ENCODE measurements at places on chromosomes 5 and 9.
A peak's percentile ranks its signal among the peaks of the same experiment; 100 is the strongest.

- DNase-seq = no peak
Measured at GRCh38 chr9:135524130-135524861, 3.1 kb downstream of the LCN1 start.

GRCh38 chr5:153496835-153497234, 6.4 kb downstream of the GRIA1 start:
- no peak for DNase-seq

DNA sequence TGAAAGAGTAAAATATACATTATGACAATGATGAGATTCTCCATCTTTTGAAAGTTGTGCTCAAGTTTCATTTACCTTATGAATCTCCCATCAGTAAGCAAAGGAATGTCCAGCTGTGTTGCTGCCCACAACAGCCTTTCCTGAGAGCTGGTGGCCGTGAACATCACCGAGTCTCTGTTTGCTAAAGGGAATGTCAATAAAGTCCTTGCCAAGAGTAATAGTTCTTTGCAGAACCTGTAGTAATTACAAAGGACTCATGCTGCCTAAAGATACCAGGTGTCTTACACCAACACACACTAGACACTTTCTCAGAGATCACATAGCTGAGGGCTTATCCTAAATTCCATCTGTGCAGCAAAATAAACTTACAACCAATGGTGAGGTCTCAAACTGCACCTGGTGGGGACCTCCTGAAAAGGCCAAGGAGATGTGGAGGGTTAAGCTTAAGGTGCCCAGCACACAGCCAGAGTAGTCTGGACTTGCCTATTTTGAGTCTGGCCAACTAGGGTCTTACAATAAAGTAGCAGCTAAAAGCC, 111.1 kb upstream of the DAPK1 start:
- no peak for DNase-seq

- no peak for DNase-seq
Measured at GRCh38 chr9:137666513-137666822, 47.7 kb downstream of the EHMT1 start.

- no peak for DNase-seq
Measured at GRCh38 chr5:21058289-21058688, 1070.3 kb upstream of the CDH18 start.

DNA sequence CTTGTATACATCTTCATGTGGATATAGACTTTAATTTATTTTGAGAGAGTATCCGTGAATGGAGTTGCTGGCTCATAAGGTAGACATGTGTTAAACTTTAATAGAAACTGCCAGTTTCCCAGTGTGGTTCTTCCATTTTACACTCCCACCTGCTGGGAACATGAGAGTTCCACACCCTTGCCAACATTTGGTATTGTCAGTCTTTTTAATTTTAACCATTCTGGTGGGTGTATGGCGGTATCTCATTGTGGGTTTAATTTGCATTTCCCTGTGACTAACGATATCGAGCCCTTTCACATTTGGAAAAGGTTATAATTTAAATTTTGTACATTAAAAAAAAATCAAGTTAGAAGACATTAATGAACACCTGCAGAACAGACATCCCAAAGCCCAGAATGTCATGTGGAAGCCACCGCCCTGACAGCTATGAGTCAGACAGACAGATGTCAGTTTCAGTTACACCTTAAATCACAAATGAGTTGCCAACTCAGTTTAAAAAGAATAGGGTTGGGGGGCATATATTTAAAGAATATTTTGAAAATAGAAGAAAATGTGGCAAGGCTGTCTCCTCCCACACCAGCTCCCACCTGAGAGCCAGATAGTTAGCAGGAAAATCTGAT, 36.9 kb downstream of the ANKRD33B start:
- no peak for DNase-seq

DNA sequence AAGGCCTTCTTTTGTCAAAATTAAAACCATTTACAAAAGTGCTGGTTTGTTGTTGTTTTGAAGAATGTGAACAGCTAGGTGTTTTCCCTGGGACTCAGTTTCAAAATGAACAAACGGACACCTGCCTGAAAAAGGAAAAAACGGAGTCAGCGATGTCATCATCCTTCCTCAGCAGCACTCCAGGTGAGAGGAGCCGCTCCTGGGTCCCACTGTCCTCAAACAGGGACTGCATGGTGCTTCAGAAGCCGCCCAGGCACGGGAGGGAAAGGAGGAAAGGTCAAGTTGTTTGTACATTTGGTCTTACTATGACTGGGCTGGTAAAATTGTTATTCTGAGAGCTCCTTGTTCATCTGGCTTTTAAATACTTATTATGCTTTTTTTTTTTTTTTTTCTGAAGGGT, 69.0 kb upstream of the ZSWIM6 start:
- no peak for DNase-seq

DNA sequence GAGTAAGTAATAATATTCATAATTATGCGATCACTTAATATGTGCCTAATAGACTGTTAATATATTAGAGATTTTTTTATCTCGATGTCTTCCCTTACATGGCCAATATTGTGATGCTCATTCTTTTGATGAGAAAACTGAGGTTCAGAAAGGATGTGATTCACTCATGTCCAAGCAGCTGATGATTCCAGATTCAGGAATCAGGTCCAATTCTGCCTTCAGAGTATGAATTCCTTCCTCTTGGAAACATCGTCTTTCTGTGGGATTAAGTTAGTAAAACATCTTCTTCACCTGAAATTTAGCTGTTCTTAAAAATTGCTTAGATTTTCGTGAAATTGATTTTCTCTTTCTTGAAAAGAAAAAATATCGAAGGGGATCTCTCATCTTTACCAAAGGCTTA, 242.5 kb upstream of the RFX3 start:
- DNase-seq = no peak

DNA sequence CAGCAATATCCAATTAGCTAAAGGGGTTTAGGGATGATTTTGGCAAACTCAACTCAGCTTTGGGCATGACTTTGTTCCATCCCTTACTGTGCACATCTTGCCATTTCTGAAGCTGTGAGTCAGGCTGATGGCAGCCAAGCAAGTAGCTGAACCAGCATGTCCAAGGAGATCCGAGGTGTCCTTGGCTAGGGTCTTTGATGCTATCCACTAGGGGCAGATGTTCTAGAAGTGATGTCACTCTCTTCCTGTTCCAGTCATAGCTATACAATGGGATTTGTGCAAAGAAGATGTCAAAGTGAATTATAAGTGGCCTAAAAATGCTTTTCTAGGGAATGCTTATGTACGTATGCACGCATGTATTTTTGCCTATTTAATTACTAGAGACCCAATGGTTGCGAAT, 160.8 kb upstream of the PAPPA start:
- no peak for DNase-seq

DNA sequence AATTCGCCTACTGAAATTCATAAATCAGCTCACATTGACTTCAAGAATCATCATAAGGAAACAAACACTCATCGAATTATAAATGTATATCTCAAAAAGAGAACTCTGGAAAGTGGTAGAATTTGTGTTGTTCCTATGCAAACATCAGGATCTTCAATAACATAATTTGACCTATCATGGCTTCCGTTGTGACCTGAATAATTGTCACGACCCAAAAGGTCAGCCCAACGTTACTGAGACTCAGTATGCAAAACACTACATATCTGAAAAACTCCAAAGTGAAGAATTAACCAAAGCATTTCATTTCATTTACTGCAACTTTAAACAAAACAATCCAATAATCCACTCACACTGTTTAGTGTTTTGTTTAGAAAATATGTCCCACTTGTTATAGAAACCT, 1.2 kb downstream of the RAPGEF6 start:
- DNase-seq = no peak

- no peak for DNase-seq
Measured at GRCh38 chr9:84101964-84102632, 121.5 kb downstream of the RMI1 start.

- DNase-seq = no peak
Measured at GRCh38 chr5:58967597-58968281, 384.9 kb downstream of the RAB3C start.

GRCh38 chr5:68222310-68222709, 6.8 kb downstream of the PIK3R1 start:
- DNase-seq = no peak

GRCh38 chr5:143828710-143829109, 16.7 kb downstream of the HMHB1 start:
- DNase-seq = no peak

GRCh38 chr5:80125022-80125961, 90.1 kb downstream of the THBS4 start:
- DNase-seq = no peak

DNA sequence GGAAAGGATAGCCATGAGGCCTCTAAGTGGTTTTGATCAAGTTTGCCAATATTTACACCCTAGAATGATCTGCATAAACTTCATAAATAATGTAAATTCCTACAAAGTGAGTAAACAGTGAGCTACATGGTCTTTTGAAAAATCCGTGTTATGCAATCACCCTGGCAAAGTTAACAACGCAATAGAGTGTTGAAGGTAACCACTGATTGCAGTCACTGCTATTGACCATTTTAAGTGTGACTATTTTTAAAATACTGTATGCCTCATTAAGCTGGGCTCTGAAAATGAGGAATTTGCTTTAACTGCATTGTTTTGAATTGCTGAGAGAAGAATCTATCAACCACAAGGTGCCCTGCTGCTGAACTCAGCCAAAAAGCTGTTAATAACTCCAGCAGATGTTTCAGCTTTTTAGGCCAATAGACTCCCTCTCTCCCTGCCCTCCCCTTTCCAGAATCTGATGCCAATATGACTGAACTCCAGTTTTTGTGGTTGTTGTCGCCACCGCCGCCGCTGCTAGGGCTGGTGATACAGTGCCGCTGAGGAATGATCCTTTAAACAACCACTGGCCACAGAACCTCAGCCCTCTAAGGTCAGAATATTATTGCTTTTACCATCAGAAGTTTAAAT, 35.3 kb upstream of the SMARCA2 start:
- DNase-seq = no peak

DNA sequence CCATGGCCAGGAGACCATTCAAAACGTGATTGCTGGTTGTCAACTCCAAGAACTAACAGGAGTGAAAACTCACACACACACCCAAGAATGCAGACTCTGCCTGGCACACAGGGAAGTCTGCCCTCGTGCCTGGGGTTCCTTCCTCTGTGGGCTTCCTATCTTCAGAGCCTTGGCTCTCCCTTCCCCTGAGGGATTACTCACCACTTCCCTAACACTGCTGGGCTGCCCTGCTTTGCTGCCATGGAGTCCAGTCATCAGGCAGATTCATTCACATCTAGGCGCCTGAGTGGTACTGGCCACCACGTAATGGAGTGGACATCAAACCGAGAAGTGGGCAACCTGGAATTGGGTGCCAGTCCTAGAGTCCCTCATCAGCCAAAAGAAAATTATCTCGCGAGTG, 76.4 kb upstream of the PRSS3 start:
- no peak for DNase-seq

- DNase-seq = no peak
Measured at GRCh38 chr5:111434800-111435199, 77.5 kb downstream of the STARD4 start.

GRCh38 chr5:112635771-112636731, 101.6 kb upstream of the APC start:
- DNase-seq = no peak

- no peak for DNase-seq
Measured at GRCh38 chr5:119397518-119398380, 41.9 kb downstream of the TNFAIP8 start.

DNA sequence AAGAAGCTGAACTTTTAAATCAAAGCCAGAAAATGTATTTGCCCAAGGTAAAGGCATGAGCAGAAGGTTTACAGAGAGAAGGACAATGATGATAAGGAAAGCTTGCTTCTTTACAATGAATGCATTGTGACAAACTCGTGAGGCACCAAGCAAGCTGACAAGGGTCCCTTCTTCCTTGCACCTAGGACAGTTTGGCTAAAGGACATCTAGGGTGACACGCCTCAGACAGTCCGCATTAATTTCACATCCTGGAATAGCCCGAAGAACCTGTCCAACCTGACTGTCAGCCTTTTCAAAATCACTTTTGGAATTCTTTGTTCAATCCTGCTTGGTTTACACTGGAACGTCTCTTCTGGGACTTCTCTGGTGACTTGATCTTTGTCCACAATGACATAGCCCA, 146.4 kb upstream of the MAP3K1 start:
- DNase-seq = no peak

DNA sequence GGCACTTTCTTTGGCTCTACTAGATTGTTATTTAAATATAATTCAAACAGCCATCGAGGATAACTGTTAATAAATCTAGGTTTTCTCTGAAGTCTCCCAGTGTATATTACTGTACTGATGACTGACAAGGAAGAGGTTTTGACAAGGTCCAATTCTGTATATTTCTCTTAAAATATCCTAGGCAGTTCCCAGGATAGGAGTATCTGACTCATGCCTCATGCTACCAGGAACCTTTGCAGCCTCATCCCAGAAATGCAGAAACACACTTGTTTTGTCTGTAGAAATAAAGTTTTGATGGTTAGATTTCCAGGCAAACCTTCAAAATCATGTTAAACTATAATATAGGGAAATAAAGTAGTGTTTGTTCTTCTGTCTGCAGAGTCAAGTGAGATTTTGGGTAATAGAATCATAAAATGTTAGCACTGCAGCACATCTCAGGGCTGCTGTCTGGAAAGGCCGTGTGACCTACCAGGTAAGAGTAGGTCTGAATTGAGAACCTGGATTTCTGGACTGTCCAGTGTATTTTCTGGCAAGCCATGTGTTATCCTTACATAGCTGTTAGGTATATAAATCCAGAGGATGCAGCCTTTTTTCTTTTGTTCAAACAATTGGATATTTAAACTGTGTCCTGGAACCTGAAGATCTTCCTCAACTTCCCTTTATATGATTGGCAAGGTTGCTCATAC, 8.3 kb downstream of the UBE2D2 start:
- DNase-seq = no peak

DNA sequence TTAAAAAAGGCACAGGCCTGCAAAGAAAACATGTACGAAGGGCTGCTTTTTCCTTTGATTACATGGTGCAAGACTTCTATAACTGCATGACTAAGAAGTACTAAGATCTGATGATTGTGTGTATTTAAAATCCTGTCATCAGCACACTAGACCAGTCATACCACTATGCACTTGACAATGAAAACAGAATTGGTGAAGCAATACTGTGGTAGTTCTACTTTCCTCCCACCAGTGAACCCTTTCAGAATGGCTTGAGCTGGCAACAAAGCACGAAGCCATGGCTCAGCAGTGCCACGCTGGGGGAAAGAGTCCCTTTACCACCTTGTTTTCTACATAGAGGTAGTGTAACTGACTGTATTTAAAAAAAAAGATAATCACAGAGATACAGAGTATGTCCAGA, 49.0 kb upstream of the POU5F2 start:
- DNase-seq = peak; percentile 65

DNA sequence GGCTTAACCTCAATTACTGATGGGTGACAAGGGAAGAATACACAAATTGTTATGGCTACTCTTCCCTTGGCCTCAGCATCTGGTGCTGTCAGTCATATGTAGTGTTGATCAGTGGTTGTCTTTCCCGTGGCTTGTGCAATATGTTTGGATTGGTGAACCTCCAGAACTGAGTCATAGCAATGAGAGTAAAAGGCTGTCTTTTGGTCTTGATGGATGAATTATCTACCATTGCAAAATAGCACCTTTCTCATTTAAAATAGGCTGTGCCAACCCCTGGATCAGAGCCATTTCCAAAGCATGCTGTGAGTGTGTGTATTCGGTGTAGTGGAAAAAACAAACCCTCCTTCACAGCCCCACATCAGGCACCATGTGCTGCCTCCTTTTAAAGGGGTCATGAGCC, 14.6 kb upstream of the F2R start:
- peak; percentile 82 for DNase-seq

GRCh38 chr5:115414406-115415142, 118.1 kb upstream of the CCDC112 start:
- no peak for DNase-seq

- no peak for DNase-seq
Measured at GRCh38 chr5:177498013-177498787, 796 bp upstream of the PDLIM7 start.
